ENCODE measurements at places on chromosomes 4 and X. TPM values are rescaled to one million over a fixed set of nuclear protein-coding genes. Genes with fewer than 3 reads are reported as not detected.

KLB gene
- not detected for total RNA-seq

DNAJB14 gene
- 8.1 TPM for total RNA-seq

SNX25 gene
- 13.9 TPM for total RNA-seq

JAKMIP1 gene
- not detected for total RNA-seq

FAM47A gene
- total RNA-seq = not detected

UNC5C gene
- 11.7 TPM for total RNA-seq

GALNTL6 gene
- total RNA-seq = 0.25 TPM

PRR32 gene
- not detected for total RNA-seq

GAK gene
- 116 TPM for total RNA-seq

PPP2R2C gene
- total RNA-seq = not detected

XPNPEP2 gene
- total RNA-seq = not detected

CT45A1 gene
- total RNA-seq = not detected

OPRPN gene
- not detected for total RNA-seq

SERPINA7 gene
- total RNA-seq = not detected

PIN4 gene
- total RNA-seq = 3.8 TPM

ADAMTS3 gene
- total RNA-seq = 6.7 TPM

NIPAL1 gene
- 2.4 TPM for total RNA-seq

PGAM4 gene
- not detected for total RNA-seq

NLRP2B gene
- not detected for total RNA-seq

NHSL2 gene
- total RNA-seq = 2.8 TPM

TRO gene
- total RNA-seq = 43.2 TPM

SSX1 gene
- total RNA-seq = not detected

YTHDC1 gene
- total RNA-seq = 23.8 TPM

RRH gene
- total RNA-seq = not detected

CCNA2 gene
- total RNA-seq = 161 TPM

SPANXB1 gene
- not detected for total RNA-seq

MID1 gene
- total RNA-seq = 13.9 TPM

GABRG1 gene
- not detected for total RNA-seq

SHOX gene
- total RNA-seq = not detected

CLDN22 gene
- not detected for total RNA-seq

SUV39H1 gene
- total RNA-seq = 3.9 TPM
